ENCODE measurements at places on chromosomes 6 and 20.
A peak's percentile ranks its signal among the peaks of the same experiment; 100 is the strongest.

DNA sequence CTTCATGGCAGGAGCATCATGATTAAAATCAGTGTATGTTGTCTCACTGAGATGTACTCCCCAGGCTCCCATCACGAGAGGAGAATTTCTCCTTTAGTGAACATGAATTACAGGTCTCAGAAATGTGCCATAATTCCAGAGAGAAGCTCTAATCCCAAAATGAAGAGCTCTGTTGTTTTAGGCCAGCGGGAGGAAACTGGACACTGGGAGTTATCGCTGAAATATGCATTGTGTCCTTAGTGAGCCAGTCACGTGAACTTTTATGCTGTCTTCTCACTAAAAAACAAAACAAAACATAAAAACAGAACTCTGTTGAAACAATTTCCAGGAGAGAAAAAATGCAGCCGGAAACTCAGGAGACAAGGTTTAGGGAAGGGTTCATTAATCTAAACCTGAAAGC is 315.7 kb upstream of the NT5E start:
- no peak for DNase-seq

DNA sequence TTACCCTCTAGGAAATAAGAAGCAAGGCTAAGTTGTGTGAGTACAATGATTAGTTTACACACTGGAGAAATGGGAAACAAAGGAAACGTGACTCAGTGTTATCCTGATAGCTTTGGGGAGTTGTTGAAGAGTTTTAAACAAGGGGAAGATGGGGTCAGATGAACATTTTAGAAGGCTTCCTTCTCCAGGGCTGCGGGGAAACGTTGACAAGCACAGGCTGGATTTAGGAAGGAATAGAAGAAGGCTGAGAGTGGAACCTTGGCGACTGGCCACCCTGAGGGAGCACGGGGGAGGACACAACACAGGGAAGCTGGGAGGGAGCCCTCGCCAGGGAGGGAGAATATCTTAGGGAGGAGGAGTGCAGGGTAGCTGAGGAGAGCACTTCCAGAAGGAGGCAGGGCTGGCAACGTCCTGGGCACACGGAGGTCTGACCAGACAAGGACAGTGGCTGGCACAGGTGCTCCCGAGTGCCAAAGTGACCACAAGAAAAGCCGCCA is 134.7 kb downstream of the AIG1 start:
- no peak for DNase-seq

GRCh38 chr20:2314759-2315439 is 19.1 kb downstream of the TGM3 start:
- no peak for DNase-seq

DNA sequence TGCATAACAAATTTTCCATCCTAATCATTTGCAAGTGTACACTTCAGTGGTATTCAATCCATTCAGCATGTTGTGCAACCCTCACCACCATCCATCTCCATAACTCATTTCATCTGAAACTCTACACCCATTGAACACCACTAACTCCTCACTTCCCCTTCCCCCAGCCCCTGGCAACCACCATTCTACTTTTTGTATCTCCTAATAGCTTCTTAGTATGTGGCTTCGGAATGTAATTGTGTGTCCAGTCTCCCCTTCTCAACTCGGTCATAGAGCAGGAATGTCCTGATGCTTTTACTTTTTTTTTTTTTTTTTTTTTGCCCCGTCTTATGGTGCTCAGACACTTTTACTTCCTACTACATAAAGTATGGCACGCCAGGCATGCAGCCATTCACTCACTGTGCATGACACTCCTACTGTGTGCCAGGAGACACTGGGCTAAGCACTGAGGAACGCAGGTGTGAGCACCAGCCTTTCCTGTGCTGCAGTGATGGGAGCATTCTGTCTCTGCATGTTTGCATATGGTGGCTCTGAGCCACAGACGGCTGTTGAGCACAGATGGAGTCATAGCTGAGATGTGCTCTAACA is 15.3 kb downstream of the HCK start:
- DNase-seq: no peak

- no peak for DNase-seq
Measured at GRCh38 chr6:149965194-149966020, 1.7 kb downstream of the ULBP1 start.

DNA sequence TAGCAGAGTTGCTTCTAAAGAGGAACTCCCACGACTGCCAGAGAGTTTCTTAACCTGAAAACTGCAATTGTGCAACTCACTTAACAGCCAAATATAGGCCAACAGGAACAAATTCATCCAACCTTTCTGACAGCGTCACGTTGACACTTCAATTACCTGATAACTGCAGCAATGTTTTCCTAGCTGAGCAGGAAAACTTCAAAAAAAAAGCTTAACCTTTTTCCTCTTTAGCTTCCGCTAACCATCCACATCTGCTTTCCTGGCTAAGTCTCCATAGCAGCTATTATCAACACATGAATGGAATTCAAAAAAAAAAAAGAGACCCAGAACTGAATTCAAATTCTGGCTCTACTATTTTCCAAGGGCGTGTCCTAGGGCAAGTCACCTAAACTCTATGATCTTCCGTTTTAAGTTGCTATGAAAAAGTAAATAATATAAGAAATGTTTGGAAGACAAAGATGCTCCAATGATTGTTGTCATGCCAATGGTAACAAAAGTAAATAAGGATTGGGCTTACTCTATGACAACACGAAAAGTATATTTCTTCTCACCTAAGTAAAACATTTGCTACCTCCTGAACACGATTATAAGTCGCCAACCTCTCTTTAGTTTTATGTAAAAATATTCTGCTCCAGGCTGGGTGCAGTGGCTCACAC is 524.6 kb upstream of the JARID2 start:
- DNase-seq: no peak

DNA sequence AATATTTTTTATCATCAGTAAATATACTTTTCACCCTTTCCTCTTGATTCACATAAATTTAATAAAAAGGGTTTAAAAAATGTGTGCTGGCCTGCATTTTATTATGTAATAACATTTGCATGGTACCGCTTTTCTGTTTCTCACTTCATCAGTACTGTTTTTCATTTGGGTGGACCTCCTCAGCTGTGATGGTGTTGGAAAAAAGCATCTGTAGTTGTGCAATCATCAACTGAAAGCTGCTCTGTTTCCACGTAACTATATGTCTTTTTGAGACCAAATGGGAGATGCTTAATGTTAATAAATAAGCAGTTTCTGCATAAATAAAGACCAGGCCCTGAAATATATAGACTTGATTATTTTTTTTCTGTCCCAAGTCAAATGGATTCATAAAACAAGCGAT is 31.6 kb upstream of the CENPW start:
- no peak for DNase-seq

GRCh38 chr6:95431637-95432228 is 145.6 kb upstream of the MANEA start:
- DNase-seq: peak; percentile 15

GRCh38 chr6:169173532-169174268 is 79.9 kb downstream of the THBS2 start:
- no peak for DNase-seq

DNA sequence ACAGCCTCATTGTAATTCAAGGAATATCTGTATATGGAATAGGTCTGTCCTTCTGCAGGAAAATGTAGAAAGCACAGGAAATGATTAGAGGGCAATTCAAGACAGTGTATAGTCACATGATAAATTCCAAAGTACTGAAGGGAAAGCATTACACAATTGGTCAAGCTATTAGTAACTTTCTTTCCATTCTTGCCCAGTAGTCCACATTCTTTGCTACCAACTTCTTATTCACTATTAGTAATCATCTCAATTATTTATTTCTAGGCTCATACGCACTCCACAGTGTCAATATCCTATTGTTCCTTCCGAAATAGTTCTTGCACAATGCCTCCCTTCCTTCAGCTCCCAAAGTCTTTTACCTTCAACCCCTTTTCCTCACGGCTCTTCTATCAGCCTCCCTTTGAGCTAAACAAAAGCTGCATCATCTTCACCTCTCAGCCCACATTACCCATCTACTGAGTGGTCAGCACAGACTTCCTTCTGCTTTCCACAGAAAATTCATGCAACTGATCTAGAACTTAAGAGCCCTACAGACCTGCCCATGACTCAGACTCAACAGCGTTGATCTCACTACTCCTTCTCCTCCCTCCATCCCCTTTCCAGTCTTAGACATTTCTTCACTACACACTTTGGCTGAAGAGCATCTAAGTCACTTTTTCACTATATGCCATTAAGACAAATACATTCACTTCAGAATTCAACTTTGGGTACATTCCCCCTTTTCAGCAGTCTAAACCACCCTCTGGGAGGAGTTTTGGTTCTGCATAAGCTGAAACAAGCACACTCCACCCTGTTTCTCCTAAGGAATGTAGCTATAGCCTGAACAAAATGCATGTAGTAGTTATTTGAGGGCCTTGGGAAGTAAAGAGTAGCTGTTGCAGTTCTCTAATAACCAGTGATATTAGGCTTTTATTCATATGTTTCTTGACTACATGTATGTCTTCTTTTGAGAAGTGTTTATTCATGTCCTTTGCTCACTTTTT is 157.9 kb downstream of the KIF16B start:
- DNase-seq: no peak

DNA sequence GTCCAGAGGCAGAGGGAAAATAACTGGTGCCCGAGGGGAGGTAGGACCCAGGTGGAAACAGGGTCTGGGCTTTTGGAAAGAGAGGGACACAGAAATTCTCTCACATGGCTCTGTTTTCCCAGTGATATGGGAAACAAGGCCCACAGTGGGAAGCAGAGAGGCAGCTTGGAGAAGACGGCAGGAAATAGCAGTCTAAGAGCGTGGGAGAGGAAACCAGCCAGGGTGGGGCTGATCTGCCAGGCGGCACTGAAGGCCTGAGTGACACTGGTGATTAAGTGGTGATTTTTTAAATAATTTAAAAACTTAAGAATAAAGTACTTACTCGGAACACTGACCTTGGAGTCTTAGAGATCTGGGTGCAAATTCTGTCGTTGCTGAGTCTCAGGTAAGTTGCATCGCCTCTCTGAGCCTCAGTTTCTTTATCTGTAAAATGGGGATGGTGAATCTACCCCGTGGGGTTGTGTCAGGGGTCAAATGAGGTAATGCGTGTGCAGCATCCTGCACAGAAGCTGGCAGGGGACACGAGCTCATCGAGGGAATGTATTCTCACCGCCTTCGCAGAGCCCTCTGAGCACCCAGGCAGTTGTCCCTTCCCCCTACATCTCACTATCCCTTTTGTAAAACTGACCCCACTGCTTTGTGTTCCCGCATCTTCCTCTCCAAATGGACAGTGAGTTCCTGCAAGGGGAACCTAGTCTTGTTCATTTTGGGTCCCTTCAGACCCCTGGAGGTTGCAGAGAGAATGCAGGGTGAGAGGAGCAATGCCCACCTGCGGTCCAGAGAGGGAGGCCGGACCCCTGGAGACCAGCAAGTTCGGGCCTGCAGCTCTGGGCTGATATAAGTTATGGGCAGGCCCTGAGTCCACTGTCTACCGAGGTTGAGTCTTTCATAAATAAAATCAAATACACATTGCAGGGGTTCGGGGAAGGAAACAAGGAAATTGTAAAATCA is 228.6 kb upstream of the PMEPA1 start:
- DNase-seq: no peak

GRCh38 chr6:48475275-48475674 is 364.3 kb upstream of the PTCHD4 start:
- DNase-seq: no peak

GRCh38 chr20:32751293-32751692 is 8.0 kb upstream of the COMMD7 start:
- DNase-seq: no peak

GRCh38 chr6:41356825-41357224 is 21.4 kb downstream of the NCR2 start:
- DNase-seq: no peak

DNA sequence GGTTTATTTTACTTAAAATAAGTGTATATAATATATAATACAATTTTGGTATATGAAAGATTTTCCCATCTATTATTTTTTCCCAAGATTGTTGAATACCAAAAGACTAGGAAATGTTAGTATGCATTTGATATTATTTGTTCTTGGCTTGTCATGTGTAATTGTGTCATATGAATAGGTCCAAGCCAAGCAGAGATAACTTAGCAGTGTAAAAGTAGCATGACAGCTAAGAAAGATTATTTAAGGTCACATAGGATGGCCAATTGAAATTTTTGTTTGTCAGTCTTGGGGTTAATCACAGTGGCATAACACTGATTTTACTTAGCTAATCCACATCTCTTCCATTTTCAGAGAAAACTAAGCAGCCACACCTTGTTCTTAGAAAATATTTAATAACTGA is 38.8 kb upstream of the RSPO3 start:
- no peak for DNase-seq

- DNase-seq: no peak
Measured at GRCh38 chr20:37523012-37523391, 2.0 kb downstream of the NNAT start.

DNA sequence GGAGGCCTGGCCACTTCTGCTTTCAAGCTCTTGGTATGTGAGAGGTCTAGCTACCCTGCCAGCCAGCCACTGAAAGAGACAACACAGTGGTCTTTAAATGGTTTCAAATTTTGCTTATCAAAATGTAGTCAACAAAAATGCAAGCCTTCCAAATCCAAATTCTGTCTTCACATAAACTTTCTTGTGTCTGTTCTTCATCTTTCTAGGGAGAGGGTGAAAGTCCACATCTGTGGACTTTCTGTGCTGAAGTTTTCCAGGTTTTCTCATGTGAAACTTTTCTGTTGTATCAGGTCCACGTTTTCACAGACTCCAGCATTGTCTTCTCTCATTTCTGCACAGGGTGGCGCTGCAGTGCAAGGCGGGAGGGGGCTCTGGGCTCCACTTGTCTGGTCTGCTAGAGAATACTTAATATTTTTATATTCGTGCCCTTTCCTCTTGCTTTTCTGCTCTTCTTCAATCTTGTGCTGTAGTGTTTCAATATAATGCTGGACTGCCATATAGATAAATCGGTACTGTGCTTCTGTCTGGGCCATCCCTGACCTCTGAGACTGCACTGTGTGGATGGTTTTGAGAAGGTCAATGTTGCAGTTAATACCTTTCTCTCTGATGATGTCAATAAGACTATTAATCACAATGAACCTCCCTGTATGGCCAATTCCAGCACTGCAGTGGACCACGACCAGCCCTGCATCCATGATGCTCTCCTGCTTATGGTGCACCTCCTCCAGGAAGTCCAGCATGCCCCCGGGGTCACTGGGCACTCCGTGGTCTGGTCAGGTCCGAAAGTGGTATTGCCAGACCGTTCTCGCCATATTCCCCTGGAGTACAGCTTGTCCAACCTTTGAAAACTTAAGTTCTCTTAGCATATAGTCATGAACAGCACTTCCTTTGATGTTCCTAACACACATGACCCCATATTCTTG is 161.6 kb upstream of the TNFAIP3 start:
- peak; percentile 61 for DNase-seq
